KG1 (cell line): ENCODE measurements at places on chromosomes 13 and 19.

DNA sequence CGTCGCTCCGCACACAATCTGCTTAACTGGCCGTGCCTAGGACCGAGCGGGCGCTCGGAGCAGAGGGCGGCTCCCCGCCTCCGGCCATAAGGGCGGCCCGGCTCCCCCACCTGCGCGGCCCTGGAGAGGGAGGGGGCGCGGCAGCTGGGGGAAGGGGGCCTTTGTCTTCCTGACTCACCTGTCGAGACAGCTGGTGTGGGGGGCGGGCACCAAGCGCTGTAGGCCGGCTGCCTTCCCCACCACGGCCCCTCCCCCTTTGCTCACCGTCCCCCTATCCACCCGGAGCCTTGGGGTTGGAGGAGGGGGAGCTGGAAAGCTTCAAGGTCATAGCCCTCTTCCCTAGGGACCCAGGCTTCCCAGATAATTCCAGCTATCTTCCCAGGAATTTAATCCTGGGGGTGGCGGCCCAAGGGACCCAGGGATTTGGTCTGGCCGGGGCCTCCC lies 1.2 kb downstream of the VASP start:
- DNase-seq, result no peak

GRCh38 chr19:29771708-29772414 lies 39.9 kb upstream of the CCNE1 start:
- DNase-seq, result no peak

- no peak for DNase-seq
Measured at GRCh38 chr13:103894626-103895025, 828.4 kb upstream of the SLC10A2 start.

DNA sequence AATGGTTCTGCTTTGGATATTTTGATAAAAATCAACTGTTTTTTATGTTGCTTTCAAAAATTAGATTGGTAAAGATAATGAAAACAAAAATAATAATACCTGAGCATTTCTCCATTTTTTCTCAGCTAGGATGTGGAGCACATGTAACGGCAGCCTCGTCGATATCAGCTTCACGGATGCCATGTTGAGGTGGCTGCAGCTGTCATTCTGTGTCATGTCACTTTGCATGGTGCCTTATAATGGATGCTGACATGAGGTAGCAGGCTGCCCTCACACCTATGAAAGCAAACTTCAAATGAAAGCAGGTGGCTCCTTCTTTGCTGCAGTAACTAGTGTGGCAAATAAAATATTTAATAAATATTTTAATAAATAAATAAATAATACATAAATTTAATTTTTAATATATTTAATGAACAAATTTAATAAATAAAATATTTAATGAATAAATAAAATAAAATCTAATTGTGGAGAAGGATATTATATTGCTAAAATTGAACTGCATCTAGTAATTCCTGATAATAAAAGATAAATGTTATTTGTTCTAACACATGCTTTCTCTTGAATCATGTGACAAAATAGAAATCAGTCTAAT lies 955.7 kb upstream of the SLC10A2 start:
- no peak for DNase-seq

GRCh38 chr19:52941941-52942385 lies 18.7 kb upstream of the ZNF888 start:
- no peak for DNase-seq

GRCh38 chr13:102846261-102847015 lies 606 bp downstream of the ERCC5 start:
- DNase-seq, result peak; percentile 42

DNA sequence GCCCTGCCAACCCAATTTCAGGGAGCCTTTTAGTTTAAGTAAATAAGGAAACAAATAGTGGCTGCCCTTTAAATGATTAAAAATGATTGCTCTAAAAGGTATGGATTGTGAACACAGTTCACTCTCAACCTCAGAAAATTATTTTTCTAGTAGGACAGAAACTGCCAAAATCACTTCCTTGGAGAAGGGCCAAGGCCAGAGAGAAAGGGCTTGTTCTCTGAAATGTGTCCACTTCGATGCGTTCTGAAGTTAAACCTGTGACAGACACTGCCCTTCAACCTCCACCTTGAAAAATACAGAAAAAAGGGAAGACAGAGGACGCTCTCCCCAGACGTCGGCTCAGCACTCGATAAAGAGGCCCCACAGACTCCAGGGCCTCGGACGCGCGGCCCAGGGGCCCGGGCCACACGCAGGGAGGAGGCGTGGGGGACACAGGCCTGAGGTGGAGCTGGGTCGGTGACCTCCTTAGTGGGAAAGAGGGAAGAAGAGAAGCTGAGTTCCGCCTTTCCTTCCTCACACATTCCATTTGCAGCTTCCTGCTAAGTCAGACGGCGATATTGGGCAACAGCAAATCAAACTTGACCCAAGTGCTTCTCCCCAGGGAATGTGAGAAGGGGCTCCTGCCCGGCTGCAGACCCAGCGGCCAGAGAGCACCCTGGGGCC lies 63.6 kb downstream of the RASA3 start:
- no peak for DNase-seq
